ENCODE measurements at places on chromosomes 5 and 9.
A peak's percentile ranks its signal among the peaks of the same experiment; 100 is the strongest.

GRCh38 chr9:114356792-114357191, 27.1 kb downstream of the ORM2 start:
- DNase-seq = no peak

DNA sequence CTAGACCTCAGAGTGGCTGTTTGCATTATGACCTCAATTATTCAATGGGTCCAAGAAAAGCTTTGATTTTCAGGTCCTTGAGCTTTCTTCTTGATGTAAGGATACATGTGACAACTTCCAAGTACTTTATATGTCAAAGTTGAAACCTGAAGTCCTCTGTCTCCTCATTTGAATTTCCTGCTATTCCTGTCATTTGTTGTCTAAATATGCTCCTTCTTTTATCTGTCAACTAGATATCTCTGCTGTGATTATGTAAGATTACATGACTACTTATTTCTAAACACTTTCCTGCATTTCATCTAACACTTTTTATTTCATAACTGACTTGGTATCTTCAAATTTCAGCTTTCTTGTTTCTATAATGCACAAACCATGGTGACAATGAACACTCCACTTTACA, 670.0 kb upstream of the FAM174A start:
- DNase-seq = no peak

GRCh38 chr9:6811436-6811835, 53.7 kb downstream of the KDM4C start:
- peak; percentile 45 for DNase-seq

DNA sequence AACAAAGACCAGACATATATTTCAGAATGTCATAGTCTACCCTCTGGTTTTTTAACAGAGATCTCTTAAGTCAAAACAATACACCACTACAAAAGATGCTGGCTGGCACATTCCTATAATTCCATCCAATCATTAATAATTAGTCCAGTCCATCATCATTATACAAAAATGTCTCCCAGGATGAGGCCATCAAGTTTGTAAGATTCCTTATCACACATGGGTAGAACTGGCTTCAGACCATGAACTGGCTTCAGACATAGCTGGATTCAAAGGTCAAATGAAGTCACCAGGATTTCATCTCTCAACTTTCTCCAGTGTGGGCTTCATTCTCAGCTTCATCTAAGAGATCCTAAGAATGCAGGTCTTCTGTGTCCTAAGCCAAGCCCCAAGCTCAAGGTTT, 147.1 kb downstream of the ENC1 start:
- DNase-seq = no peak

DNA sequence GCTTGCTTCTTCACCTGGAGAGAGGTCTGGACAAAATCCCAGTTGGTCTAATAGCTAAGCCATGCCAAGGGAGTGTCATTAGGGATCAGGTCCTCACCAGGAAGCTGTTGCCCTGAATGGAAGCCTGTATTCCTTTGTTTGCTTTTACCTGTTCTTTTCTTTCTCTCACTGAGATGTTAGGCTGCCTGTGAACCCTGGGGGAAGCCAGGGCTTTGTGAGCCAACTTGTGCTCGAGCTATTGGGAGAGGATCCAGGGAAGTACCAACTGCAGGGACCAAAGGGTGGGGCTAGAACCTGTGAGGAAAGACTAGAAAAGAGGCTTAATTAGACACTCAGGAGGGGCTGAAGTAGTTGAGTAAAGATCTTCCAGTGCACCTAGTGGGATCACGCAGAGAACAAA, 451.2 kb upstream of the TLE4 start:
- no peak for DNase-seq

GRCh38 chr9:128065907-128066712, 1.0 kb downstream of the NAIF1 start:
- no peak for DNase-seq

DNA sequence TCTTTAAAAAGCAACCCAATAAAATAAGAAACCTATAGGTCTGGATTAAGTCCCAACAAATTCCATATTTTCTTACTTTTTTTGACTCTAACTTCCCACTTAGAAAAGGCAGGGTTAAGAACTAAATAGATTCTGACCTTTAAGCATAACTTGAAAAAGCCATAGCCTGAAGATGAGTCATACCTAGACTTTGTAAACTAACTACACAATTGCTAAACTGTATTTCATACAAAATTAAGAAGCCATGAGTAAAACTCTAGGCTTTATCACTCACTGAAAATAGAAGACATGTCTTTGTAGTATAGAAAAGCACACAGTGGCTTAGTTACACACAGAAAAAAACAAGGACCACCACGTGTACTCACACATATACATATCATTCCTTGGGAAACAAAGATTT, 51.5 kb downstream of the MLLT3 start:
- DNase-seq = no peak

Data from pulmonary artery endothelial cell (primary cell).